WTC11 (cell line): ENCODE measurements at places on chromosomes 6 and 20. TPM values are rescaled to one million over a fixed set of nuclear protein-coding genes. Genes with fewer than 3 reads are reported as not detected.

DNA sequence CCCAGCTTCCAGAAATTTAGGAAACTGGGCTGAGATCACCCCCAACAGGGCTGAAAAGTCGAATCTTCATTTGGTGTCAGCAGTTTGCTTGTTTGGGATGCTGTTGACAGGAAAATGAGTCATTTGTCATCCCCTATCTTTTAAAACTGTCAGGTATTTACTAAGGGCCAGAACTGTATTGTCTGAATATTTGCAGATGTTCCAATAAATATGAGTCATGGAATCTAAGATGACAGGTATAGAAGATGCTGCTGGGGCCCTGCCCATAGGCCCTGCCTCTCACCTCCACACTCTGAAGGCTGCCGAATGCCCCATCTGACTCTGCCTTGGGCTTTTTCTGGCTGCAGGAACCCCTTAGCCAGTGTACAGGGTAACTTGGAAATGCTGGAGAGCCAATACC is 3.9 kb downstream of the ETV7 start:
- H3K27ac ChIP-seq, result no peak overlapping the region
- H3K4me3 ChIP-seq, result no peak overlapping the region
- peaks cover 26% of the 10 kb centered on the region for H3K4me1 ChIP-seq
- H3K36me3 ChIP-seq, result no peaks in the 10 kb centered on the region
- no peak for DNase-seq

LHFPL5 gene
- total RNA-seq, result not detected in 3 replicates

DNA sequence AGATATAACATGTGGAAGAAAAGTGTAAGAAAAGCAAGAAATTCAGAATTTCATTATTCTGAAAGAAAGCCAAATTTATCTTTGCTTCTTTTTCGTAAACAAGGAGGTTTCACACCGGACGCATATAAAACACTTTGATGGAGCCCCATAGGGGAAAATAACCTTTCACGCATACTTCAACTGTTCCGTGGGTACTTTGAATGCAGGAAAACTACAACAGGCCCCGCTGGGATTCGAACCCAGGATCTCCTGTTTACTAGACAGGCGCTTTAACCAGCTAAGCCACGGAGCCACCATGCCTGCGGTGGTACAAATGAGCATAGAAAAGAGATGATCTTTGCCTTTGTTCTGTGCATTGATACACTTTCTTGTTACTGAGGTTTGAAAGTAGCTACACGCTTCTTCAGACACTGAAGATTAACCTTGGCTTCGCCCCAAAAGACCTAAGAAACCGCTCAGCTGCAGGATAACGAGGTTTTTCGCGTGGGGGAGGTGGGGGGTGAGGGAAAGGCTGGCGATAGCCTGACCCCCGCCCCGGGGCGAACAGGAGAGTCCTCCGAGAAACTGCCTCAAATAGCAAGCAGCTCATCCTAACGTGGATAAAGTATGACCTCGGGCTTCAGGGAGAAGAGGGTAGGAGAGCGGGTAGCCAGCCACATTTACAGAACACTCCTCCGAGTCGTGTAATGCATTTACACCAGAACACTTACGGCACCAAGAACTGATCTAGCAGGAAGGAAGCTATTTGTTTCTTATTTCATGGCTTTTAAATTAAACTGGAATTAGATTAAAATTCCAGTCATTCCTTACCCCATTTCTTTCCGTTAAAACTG is 5.3 kb upstream of the HMGN4 start:
- H3K27me3 ChIP-seq, result no peaks in the 10 kb centered on the region
- H3K36me3 ChIP-seq, result no peaks in the 10 kb centered on the region
- peak; percentile 89 for DNase-seq
- H3K4me3 ChIP-seq, result peak overlapping the region; percentile 98
- H3K4me1 ChIP-seq, result peaks cover 42% of the 10 kb centered on the region

TTK gene
- total RNA-seq, result 47.2 to 51.0 TPM (median 49.4 TPM) in 3 replicates

DNA sequence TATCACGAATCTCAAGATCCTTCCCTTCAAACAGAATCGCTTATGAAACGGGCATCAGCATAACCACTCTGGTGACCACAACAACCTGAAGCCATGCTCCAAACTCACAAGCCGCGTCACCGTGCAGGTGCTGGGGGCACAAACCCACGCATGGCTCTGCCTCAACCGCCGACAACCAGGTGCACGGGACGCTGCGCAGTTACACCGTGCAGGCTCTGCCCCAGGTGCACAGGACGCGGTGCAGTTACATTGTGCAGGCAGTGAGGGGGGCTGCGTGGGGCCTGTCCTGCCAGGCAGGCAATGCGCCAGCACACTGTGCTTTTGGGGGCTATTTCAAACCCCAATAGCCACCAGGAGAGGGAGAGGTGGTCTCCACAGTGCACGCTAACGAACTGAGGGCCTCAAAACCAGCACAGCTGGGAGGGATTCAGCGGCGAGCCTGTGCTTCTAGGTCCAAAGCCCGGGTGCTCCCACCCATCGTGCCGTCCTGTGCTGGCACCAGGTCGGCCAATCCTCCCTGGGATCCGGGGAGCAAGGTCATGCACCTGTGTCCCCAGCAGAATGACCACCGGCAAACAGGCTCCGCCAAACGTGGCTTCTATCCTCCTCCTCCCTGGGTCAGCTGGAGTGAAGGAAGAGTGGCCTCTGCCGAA is 35.8 kb downstream of the ZBTB46 start:
- H3K4me3 ChIP-seq, result no peak overlapping the region
- DNase-seq, result no peak
- no peaks in the 10 kb centered on the region for H3K27me3 ChIP-seq

DNA sequence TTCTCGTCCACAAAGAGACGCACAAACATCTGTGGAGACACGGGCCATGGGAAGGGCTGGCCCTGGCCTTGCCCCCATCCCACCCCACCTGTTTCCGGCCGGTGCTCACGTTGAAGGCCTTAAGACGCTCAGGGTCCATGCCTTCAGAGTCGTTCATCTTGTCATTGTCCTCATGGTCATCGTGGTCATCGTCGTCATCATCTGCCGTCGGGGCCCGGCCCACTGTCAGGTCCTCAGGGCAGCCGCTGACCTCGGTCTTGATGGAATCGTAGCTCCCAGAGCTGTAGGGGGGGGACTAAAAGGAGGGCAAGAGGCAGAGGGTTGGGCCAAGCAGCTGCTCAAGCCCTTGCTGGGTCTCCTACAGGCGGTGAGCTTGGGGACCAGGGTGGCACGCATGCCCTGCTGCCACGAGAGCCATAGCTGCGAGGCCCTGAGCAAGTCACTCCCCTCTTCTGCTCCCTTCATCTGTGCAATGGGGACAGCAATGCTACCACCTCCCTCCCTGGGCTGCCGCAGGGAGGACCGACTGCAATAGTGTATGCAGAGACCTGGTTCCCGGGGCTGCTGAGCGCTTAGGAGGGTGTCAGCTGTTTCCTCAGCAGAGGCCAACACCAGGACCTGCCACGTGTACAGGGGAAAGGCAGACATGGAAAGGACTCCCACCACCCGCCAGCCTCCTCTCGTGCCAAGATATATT is 95.5 kb downstream of the ASXL1 start:
- H3K36me3 ChIP-seq, result peaks cover 17% of the 10 kb centered on the region; the same call in 1 of the 2 replicates
- DNase-seq, result no peak
- H3K27ac ChIP-seq, result no peak overlapping the region
- H3K4me1 ChIP-seq, result peaks cover 11% of the 10 kb centered on the region
- H3K4me3 ChIP-seq, result no peak overlapping the region
